ENCODE measurements at places on chromosomes 11 and 22.

- no peak for DNase-seq
These were observed 106.4 kb upstream of the SLC5A12 start for GRCh38 chr11:26828288-26828687.

DNA sequence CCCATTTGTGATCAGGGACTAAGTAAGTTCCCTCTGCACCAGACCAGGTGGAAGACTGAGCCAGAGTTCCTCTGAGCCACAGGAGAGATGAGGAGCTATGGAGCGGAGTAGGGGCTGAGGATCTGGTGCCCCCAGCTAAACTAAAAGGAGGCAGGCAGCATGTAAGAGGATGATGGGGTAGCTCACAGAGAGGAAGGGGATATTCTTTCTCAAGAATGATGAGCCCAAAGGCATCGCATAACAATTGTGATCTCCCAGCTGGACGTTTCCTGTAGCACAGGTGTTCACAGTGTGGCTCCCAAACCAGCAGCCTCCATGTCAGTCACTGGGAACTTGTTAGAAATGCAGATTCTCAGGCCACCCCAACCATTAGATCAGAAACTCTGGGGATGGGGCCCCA, 24.4 kb downstream of the ADAMTS8 start:
- no peak for DNase-seq

- peak; percentile 15 for DNase-seq
These were observed 417.0 kb upstream of the DDI1 start for GRCh38 chr11:103619480-103619879.

- no peak for DNase-seq
These were observed 25.0 kb upstream of the KCNQ1OT1 start for GRCh38 chr11:2724653-2725367.

- DNase-seq: no peak
These were observed 7.1 kb upstream of the LTO1 start for GRCh38 chr11:69682221-69682620.

GRCh38 chr11:78560153-78560552, 14.5 kb downstream of the NARS2 start:
- DNase-seq: no peak

- no peak for DNase-seq
These were observed 304.1 kb downstream of the C11orf87 start for GRCh38 chr11:109726061-109726460.

DNA sequence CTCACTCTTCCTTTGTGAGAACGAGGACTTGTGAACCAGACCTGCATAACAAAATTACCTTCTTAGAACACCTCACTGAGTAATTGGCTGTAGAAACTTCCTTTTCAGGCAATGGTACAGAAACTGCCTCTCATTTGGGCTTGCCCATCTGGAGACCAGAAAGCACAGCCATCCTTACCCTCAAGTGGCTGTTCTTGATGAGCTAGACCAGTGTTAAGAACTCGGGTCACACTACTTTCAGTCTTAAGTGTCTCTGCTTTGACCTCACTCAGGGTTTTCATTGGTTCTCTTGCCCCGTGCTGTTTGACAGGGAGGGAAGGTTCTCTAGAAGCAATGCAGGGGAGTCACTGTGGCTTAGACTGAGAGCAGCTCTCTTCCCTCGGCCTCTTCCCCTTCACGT, 29.3 kb downstream of the NAT10 start:
- DNase-seq: no peak

DNA sequence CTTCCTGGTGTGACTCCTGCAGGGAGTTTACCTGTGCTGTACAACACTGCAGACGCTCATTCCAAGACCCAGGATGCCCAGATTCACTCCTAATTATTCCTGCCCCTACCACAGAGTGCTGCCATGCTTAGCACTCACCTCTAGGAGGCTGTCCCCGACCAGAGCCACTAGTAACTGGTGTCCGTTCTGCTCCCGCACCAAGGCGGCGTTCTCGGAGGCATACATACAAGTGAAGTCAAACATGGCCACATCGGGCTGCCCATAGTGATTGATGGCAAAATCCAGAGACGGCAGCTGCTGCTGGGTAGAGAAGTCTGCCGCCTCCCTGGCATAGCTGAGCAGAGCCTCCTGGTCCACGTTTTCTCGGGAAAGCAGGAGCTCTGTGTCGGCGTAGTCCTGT, 122.3 kb upstream of the BID start:
- DNase-seq: no peak

DNA sequence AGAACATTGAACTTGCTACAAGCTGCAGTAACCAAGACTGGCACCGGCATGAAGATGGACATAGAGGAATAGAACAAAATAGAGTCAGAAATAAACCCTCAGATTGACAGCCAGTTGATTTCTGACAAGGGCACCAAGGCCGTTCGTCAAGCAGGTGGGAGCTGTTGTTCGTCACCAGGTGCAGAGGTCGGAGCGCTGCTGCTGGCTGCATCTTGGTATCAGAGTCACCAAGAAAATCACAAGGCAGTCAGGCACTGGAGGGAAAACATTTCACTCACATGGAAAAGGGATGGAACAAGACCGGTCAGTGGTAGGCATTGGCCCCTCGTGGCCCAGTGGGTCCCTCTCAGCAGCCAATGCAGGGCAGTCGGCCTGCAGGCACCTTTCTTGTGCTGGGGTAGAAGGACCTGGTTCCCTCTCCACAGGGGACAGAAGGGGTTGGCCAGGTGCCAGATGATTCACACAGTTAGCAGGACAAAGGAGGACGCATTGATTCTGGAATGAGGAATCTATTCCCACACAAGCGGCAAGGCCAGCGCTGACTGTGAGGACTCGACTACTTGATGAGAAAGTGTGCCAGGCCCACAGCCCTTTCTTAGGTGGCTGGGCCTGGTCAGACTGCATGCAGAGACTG, 115.8 kb upstream of the FGF3 start:
- no peak for DNase-seq

GRCh38 chr22:40803321-40803720, 15.8 kb downstream of the SLC25A17 start:
- DNase-seq: no peak

DNA sequence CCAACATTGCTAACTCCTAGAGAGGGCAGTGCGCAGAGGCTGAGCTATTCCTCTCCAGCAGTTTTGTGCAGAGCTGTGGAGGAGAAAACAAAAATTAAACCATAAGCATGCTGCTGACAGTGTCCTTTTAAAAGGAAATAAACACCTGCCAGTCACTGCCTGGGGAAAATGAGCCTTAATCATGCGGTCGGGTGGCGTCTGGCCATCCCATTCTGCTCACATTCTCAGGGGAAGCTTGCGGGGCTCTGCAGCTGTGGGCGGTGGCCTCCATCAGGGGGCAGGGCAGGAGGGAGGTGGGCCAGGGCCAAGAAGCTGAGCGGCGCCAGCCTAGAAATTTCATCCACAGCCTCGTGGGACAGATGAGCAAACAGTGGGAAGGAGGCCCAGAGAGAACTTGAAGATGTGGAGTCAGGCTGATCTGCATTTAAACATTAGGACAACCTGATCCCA, 71.0 kb upstream of the TP53I11 start:
- no peak for DNase-seq

DNA sequence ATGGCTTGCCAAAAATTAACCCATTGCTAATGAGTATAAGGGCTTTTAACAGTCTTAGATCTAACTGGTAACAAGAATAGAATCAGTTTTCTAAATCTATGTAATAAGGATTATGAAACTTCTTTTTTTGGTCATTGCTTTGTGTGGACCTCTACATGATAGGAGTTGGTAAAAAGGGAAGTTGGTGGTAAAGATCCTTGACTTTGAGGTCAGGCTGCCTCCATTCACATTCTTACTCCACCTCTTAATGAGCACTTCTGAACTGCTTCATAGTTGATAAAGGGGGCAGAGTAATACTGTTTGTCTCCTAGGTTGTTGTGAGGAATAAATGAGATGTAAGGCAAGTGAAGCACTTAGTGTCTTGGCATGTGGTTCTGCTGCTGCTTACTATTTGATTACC, 10.6 kb downstream of the EIF3M start:
- no peak for DNase-seq

DNA sequence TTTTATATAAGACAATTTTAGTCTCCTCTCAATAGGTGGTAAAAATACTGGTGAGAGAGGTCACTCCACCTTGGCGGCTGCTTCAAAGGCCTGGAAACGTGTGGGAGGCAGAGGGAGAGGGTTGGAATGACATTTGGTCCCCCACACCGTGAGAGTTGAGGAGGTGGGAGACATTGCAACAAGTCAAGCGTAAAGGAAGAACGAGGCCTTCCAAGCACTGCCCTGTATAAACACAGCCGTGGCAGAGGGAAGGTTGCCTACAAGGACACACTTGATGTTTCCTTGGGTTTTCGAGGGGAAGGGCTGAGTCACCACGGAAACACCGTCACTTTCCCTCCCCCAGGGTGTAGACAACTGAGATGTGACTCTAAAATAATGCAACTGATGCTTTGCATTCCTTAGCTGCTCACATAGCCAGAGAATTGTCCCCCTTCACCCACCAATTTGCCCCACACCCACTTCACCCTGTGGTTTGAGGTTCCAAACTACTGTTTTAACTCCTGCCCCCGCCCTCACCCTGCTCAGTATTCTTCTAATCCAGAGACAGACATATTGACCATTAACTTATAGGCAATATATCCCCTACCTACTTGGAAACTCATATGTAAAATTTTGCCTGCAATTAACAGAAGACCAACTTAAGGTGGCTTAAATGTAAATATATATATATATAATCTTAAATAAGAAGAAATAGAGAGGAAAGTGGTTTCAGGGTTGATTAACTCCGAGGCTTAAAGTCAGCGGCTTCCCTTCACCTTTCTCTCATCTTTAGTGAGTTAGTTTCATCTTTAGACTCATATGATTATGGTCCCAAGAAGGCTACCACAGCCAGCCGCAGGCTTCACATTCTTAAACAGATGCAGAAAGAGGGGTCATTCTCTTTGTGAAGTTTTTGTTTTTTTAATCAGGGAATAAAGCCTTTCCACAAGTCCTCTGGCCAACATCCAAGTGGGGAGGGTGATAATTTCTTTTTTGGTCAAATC, 54.1 kb upstream of the BDNF start:
- DNase-seq: no peak

DNA sequence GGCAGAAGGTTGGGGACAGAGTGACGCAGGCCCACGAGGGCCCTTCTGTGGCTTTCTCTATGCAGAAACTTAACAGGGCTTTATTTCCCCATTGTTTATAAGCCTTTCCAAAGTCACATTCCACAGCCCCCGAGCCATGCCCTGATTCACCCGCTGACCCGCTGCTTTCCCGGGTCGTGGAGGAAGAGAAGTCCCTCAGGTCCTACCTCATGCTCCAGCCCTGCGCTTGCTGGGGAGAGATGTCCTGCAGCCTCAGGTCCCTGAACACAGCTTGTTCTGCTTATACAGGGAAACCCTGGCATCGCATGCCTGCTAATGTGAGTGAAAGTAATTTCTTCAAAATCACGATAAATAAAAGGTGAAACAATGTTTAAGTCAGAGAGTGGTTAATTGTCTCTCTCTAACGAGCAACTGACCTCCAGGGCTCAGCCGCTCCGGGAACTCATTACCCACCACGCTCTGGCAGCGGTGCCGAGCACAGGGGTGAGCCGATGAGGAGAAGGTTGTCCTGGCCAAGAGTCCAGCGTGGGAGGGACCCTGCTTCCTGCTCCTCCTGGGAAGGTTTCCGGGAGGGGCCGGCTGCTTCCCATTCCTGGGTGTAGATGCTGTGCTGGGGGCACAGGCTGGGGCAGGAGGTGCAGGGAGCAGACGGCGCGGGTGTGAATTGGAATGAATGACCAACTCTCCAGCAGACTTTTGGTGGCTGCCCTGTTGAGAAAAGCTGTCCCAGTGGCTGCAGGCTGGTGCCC, 595.2 kb downstream of the BRD1 start:
- no peak for DNase-seq

- DNase-seq: no peak
These were observed 1.1 kb upstream of the DDX6 start for GRCh38 chr11:118791961-118792569.

- DNase-seq: no peak
These were observed 80.0 kb downstream of the MED15 start for GRCh38 chr22:20587206-20587958.

GRCh38 chr11:61294717-61295595, at the start of gene VWCE:
VWCE (minus strand) TSS chr11:61295316; CDS start chr11:61295037, 279 bp downstream.
- DNase-seq: peak; percentile 46

DNA sequence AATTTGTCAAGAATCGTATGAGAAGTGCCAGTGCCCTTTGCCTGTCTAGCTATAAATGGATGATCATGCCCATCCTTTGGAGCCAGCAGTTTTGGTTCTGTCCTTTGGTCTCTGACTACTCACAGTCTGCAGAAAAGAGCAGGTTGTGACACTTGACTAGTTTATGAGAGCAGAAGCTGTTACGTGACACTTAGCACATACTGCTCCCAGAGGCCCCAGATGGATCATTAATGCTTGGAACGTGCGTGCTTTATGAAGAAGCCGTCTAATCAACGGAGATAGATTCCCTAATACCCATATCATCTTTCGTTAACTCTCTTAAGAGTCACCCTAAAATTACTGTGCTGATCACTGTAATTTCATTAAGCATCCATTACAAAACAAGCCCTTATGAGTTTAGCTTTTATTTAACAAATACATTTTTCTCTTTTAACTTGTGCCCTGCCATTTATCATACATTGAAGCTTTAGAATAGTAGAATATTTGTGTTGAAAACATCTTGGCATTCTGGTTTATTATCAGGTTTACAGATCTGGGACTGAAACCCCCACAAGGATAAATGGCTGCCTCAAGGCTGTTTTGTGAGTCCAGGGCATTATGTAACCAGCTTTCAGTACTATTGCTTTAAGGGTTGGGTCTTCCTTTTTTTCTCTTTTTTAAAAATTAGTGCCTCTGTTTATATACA, 47.0 kb upstream of the ADORA2A start:
- no peak for DNase-seq

GRCh38 chr22:48245196-48245485, 1482.7 kb downstream of the TBC1D22A start:
- DNase-seq: no peak

DNA sequence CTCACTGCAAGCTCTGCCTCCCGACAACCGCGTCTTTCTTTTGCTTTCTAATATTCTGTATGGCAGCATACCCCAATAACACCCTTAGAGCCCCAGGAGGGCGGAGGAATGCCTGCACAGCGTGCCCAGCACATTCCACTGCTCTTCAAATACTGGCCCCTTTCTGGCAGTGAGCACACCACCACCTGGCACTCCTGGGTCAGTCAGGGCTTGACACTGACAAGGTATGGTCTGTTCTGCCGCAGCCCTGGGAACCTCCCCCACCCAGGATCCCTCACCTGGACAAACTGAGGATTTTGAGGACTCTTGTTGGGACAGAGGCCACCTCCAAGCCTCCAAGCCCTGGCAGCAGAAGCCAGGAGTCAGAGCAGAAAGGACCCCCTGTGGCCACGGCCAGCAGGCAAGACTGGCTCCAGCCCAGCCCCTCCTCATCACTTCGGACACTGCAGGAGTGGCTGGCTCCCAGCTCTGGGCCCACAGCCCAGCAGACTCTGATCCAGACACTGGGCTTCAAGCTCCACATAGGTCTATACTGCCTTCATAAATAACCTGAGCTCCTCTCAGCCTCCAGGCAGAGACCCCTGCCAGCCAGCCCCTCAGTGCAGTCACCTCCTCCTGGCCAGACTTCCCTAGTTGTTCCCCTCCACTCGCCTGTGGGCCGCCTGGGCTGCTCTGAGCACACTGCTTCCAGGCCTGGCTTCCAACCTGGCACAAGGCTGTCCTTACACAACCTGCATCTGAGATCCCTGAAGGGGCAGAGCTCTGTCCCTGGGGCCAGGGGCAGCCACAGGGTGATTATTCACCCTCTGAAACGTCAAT, 14.5 kb downstream of the CARS1 start:
- DNase-seq: no peak
